ENCODE measurements at places on chromosomes 4 and X. TPM values are rescaled to one million over a fixed set of nuclear protein-coding genes. Genes with fewer than 3 reads are reported as not detected.

- no peak for DNase-seq
Measured at GRCh38 chr4:51842167-51842553, 793 bp upstream of the DCUN1D4 start.

DNA sequence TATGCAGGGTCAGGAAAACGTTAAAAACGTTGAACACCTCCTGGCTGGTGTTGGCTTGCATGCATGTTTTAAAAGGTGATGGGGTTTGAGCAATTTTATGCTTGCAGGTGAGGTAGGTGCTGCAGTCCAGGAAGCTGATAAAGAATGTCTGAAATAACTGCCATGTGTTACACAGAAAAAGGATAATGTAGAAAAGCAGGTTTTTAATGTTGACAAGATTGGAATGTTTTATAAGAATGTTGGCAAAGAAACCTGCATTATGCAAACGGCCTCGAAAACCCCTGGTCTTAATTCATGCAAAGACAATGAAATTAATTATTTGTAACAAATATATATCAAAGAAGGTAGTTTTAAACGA, 723.7 kb upstream of the AGA start:
- no peak for DNase-seq

SRPK3 gene
- total RNA-seq: not detected

GRCh38 chr4:66169341-66169740, 499.1 kb upstream of the EPHA5 start:
- DNase-seq: no peak

DNA sequence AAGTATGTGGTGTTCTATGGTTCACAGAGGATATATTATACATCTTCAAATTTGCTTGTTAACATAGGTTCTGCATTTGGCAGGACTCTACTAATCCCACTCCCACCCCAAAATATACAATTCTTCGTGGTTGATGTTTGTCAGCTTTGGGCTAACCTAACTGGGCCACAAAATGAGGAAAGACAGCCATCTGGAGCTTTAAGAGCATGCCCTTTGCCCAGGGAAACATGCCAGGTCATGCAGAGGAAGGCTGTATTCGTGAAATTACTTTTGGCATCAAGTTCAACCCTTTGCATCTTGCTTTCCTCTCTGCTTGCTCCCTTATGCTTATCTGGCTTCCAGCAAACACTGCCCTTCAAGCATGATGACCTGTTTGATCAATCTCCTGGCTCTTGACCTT, 46.8 kb upstream of the F9 start:
- no peak for DNase-seq

- no peak for DNase-seq
Measured at GRCh38 chrX:50206753-50207152, 2.2 kb downstream of the CCNB3 start.

GLRB gene
- 0.53 TPM for total RNA-seq

RRH gene
- not detected for total RNA-seq

DNA sequence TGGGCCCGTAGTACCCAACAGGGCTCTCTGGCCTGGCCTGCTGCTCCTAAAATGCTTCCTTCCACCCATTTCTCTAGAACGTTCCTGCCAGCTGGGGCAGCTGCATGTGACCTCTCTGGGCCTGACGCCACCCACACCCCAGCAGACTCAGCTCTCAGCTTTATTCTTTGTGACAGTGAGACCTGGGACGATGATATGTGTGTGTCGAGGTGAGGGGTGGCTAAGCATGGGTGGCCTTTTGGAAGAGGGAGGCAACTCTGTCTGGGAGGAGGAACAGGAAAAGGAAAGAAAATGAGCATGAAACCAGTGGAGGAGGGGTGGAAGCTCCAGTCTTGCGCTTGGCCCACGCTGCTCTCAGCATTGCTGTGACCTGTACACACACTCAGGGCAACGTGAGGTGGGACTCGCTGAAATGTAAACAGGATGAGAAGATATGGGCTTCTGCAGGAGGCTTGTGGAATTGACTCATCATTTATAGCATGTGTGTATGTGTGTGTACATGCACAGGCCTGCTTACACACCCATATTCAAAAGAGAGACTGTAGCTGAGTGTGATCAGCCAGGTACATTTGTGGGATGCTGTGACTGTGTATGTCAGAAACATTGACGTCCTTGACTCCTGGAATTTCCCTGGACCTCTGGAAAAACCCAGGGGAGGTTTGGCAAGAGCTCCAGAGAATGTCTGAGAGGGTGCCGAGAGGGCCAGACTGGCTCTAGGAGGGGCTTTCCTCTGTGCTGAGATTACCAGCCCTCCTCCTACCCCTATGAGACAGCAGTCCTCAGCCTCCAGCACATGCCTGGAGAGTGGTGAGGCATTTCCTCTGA, 137.9 kb downstream of the PJA1 start:
- DNase-seq: peak; percentile 22

GRCh38 chr4:109947457-109947856, 34.8 kb downstream of the EGF start:
- DNase-seq: no peak

GRCh38 chrX:45715748-45716147, 515.1 kb upstream of the DIPK2B start:
- no peak for DNase-seq

GRCh38 chr4:37728064-37728463, 41.9 kb upstream of the RELL1 start:
- no peak for DNase-seq

DNA sequence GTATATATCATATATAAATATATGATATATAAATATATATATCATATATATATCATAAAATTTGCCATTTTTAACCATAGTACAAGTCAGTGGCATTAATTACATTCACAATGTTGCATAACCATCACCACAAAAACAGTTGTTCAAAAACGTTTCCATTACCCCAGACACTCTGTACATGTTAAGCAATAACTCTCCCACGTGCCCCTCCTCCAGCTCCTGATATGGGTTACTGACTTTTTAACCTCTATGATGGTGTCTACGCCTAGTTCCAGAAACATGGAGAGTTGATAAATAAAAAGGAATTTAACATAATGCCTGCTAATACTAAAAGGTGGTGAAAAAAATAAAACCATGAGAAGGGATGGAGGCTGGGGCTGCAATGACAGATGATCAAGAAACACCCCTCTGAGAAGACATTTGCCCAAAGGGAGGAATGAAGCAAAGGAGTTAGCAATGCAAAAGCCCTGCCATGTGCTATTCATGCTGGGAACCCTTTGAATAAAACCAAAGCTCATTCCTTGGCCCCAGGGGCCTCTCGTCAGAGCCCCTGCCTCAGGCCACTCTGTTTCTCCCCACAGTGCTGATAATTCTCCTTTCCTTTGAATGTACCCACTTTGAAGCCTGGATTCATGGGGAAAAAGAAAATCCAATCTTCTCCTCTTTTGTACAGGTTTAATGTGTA, 144.3 kb downstream of the NWD2 start:
- DNase-seq: no peak

GPRASP1 gene
- total RNA-seq: 0.58 TPM

DNA sequence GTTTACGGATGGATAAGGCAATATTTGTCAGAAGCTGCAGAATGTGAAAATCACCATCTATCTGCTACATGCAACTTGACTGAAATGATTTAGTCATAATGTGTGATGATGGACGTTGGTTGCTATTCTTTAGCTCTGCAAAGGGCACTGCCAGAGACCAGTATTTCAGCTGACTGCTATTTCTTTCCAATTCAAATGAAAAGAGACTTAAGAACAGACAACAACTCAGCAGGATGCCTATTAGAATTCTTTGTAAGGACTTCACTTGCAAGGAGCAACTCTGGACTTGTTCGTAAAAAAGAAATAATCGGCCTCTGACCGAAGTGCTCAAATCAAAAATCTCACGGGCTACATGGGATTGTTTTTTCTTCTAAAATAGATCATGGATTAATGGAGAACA, 262.7 kb downstream of the DHX15 start:
- no peak for DNase-seq

All from glomerular endothelial cell (primary cell).